ENCODE measurements at places on chromosomes 11 and 22.

DNA sequence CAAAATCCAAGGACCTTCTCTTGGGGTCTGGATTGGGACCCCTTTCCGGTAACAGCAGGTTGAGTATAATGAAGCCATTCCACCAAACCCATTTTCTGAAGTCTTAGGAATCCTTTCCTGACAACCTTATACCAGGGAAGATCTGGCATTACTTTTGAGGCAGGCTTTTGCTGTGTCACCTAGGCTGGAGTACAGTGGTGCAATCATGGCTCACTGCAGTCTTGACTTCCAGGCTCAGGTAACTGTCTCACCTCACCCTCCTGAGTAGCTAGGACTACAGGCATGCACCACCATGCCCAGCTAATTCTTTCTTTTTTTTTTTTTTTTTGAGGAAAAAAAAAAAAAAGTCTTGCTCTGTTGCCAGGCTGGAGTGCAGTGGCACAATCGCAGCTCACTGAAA is 55.8 kb upstream of the TREH start:
- DNase-seq = no peak

GRCh38 chr22:29702931-29703501 is 16.8 kb upstream of the CABP7 start:
- no peak for DNase-seq

- DNase-seq = no peak
Measured at GRCh38 chr22:29396126-29396525, 7.8 kb upstream of the AP1B1 start.

DNA sequence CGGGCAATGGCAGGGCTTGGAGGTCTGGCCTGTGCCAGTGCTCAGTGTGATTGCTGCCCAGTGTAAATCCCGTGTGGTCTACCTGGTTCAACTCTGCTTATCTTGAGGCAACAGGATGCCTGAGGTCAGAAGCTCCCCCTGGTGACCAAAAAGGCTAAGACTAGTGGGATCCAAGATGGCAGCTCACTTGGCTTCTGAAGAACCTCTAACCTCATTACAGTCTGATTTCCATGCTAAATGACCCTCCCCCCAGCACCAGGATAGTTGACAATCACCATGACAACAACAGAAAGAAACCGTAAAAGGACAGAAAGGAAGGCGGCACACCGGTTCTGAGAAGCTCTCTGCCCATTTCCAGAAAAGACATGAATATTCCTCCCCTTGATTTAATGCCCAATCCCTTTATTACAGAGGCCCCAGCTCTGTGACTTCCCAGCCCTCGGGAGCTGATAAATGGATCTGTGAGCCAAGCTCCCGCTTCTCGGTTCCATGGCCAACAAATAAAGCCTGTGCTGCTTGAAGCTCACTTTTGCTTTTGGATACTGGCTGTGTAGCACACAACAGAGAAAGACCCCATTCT is 398.4 kb downstream of the CTTN start:
- no peak for DNase-seq

DNA sequence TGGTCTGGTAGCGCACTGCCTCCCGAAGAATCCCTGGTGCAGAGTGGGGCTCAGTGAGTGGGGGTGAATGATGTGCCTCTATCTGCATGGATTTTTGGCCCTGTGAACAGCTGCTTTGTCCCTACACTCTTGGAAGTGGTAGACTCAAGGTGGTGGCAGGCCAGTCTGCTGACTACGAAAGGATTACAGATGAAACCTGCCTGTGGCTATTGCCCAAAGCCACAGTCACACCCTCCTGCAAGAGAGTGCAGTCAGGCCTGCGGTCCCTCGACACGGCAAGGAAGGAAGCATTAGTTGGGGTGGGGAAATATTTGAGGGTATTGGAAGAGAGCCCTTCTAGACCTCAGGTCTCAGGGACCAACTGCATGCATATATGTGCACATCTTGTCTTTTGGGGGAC is 63.7 kb downstream of the DSCAML1 start:
- DNase-seq = no peak

DNA sequence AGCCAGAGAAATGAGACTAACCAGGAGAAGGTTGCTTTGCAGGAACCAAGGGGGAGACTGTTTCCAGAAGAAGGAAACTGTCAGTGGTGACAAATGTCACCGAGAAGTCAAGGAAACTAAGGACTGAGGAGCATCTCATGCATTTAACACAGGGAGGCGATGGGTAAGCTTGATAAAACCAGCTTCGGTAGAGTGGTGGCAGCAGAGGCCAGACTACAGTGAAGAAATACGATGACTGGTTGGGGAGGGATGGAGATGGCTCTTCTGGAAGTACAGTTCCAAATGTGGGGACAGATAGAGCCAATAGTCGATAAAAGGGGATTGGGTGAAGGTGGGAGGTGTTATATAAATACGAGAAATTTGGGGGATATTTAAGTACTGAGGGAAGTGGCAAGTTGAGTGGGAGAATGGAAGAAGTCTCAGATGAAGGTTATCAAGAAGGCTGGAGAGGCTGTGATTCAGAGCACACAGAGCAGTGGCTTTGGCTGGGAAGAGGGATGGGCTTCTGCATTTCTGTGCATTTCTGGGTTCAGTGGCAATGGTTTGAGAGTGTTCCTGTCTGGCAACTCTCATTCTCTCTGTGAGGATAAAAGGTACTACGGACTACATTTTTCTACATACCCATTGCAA is 29.2 kb downstream of the SC5D start:
- no peak for DNase-seq

DNA sequence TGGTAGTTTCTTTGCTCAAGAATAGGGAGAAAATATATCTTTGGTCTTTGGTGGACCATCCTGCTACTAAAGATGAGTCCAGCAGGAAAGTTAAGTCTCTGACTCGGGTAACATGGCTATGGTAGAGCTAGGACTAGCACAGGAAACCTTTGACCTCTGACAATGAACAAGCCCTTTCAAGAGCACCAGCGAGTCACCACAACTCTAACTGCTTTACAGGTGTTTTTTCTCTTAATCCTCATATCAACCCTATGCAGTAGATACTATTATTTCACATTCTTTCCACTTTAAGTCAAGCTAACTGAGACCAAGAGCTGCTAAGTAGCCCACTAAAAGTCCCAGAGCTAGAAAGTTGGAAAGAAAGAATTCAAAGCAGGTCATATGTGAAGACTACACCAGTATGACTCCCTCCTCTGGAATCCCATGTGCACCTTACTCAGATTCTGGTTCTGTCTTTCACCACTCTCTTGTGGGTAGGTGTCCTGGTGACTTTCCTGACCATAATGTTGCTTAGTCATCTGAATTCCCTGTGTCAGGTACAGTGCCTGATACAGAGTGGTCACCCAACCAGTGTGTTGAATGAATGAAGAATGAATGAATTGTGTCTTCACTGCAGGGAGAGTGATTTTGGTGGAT is 53.8 kb upstream of the ME3 start:
- DNase-seq = no peak

GRCh38 chr11:71176812-71177211 is 75.6 kb downstream of the SHANK2 start:
- DNase-seq = no peak

GRCh38 chr11:44016546-44017442 is 31.0 kb upstream of the ACCSL start:
- no peak for DNase-seq

- DNase-seq = no peak
Measured at GRCh38 chr11:3156282-3156660, 8.8 kb downstream of the OSBPL5 start.

DNA sequence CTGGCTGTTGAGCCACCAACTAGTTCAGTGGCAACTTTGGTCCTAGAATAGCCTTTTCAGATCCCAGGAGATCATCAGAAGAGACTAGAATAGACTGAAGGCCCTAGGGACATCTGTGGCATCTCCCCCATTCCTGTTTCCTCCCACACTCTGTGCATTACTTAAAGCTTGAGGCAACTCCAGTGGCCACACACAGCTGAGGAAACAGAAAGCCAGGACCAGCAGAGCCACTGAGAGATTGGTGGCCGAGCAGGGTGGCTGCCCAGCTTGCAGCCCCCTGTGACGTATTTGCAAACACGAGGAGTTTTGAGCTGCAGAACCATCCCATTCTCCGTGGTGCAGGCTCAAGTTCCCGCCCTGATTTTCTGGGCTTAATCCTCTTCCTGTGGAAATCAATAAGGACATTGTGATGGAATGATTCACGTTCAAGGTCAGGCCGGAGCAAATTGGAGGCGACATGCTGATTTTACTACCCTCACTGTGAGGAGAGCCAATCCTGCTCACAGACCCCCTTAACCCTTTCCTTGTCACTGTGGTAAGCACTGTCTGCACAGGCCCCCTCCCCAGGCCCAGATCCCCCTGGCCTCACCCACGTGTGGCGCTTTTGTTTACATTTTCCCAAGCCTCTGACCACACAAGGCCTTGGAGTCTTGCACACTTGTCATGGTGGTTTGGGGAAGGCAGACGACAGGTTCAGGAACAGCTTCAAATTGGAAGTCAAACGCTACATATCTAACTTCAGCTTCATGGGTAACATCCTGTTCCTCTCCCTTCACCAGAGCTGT is 69.1 kb upstream of the MYOD1 start:
- no peak for DNase-seq

DNA sequence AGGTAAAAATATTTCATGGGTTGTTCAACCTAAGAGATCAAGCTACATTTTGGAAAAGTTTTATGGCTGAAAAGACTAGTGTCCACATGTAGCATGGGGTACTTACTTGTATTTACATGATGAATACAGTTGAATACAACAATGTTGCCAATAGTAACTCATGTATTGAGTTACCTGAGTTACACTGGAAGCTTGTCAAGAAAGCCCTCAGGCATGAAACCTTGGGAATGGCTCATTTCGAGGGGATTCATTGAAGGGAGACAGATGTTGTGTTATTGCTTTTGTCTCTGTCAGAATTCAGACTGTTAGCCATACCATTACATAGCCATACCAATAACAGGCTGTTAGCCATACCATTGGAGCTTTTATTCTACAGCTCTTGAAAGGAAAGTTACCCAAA is 9.2 kb downstream of the OR51F2 start:
- no peak for DNase-seq

DNA sequence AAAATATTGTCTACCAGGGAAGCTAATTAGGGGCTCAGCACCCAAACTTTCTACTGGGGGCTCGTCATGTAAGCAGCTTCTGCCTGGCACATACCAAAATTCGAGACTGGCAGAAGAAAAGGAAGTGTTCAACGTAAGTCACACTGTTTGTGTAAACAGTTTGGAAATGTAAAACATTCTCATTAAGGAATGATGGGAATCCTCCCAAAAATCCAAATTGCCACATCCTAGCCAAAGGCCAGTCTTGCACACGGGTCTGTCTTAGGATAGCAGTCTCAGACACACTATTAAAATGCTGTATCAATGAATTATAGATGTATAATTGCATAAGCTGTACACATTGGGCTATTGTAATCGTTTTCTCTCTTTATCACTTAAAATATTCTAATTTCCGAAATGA is 28.9 kb downstream of the CUL5 start:
- no peak for DNase-seq

DNA sequence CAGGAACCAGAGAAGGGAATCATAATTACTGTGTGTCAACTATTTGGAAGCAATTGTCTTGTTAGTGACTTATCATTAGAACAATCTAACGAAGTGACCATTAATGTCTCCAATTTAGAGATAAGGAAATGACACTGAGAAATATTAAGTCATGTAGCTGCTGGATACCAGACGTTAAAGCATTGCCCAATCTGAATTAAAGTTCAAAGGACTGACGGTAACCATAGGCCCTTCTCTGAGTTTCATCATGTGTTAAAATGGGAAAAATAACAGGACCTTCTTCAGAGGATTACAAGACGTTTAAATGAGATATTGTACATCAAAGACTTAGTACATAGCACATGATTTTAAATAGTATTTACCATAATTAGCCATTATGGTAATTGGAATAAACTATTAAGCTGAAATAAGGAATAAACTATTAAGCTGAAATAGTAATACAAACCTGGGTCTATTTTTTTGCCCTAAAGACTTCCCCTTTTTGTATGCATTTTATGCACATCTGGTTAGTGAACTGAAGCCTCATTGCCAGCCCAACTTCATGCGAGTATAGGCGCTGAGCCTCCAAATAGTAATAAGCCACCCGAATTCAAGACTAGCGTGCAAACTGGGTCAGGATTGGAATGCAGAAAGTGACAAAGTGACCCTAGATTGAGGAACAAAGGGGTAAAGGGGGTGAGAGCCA is 41.0 kb downstream of the GLYATL1 start:
- DNase-seq = no peak

DNA sequence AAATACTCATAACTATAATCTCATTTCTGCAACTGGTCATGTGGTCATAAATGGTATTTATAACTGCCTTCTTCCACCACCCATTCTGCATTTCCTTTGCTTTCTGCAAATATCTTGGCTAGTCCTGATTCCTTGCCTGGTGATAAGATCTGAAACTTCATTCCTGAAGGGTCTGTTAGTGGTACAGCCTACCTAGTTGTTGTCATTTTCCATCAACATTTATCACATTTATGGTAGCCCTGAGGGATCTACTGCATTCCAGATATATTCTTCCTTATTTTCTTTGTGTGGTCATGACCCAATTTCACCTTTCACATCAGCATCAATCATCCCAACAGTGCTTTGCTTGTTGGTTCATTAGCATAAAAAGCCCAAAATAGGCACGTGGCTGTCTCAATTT is 50.1 kb downstream of the DDX6 start:
- DNase-seq = no peak

GRCh38 chr22:44142421-44143104 is 38.2 kb upstream of the PARVG start:
- DNase-seq = no peak

Data from stimulated activated CD4-positive, alpha-beta T cell treated with anti-CD3 and anti-CD28 coated beads, Interleukin-1b, Interleukin-23, amount 100 ng/mL, for 1 hour (primary cell).